ENCODE measurements at places on chromosomes 11 and 22. TPM values are rescaled to one million over a fixed set of nuclear protein-coding genes. Genes with fewer than 3 reads are reported as not detected.

GRCh38 chr11:66181632-66182315 lies 86.7 kb upstream of the RAB1B start:
- H3K27ac ChIP-seq: no peak overlapping the region
- H3K4me1 ChIP-seq: peaks cover 8% of the 10 kb centered on the region
- H3K36me3 ChIP-seq: peaks cover 4% of the 10 kb centered on the region
- DNase-seq: no peak
- H3K4me3 ChIP-seq: no peak overlapping the region

GRCh38 chr11:69452206-69452987 lies 29.1 kb upstream of the LINC01488 start:
- no peaks in the 10 kb centered on the region for H3K27me3 ChIP-seq
- no peak overlapping the region for H3K4me3 ChIP-seq
- H3K27ac ChIP-seq: no peak overlapping the region
- H3K4me1 ChIP-seq: no peaks in the 10 kb centered on the region
- H3K36me3 ChIP-seq: no peaks in the 10 kb centered on the region

GRCh38 chr22:31449506-31449905 lies 40.1 kb downstream of the EIF4ENIF1 start:
- no peaks in the 10 kb centered on the region for H3K27me3 ChIP-seq
- peaks cover 3% of the 10 kb centered on the region for H3K36me3 ChIP-seq
- DNase-seq: no peak
- no peak overlapping the region for H3K27ac ChIP-seq
- H3K4me1 ChIP-seq: no peaks in the 10 kb centered on the region

GRCh38 chr11:4102711-4103110 lies 8.1 kb downstream of the RRM1 start:
- no peak overlapping the region for H3K4me3 ChIP-seq
- H3K27me3 ChIP-seq: no peaks in the 10 kb centered on the region
- H3K4me1 ChIP-seq: no peaks in the 10 kb centered on the region
- H3K27ac ChIP-seq: no peak overlapping the region

- no peak overlapping the region for H3K4me3 ChIP-seq
- no peak for DNase-seq
- no peak overlapping the region for H3K27ac ChIP-seq
- H3K27me3 ChIP-seq: peaks cover 3% of the 10 kb centered on the region
- no peaks in the 10 kb centered on the region for H3K4me1 ChIP-seq
- no peaks in the 10 kb centered on the region for H3K36me3 ChIP-seq
Measured at GRCh38 chr22:28986366-28986765, 75.3 kb downstream of the C22orf31 start.

- H3K4me3 ChIP-seq: no peak overlapping the region
- no peaks in the 10 kb centered on the region for H3K4me1 ChIP-seq
Measured at GRCh38 chr11:127017482-127017881, 16.9 kb upstream of the KIRREL3 start.

FOLH1 gene
- not detected for total RNA-seq
